Neuronal stem cell (in vitro differentiated cells): ENCODE measurements at places on chromosomes 5 and 9.

- DNase-seq: peak; percentile 74
These were observed 25.4 kb upstream of the TOMM5 start for GRCh38 chr9:37617832-37618231.

DNA sequence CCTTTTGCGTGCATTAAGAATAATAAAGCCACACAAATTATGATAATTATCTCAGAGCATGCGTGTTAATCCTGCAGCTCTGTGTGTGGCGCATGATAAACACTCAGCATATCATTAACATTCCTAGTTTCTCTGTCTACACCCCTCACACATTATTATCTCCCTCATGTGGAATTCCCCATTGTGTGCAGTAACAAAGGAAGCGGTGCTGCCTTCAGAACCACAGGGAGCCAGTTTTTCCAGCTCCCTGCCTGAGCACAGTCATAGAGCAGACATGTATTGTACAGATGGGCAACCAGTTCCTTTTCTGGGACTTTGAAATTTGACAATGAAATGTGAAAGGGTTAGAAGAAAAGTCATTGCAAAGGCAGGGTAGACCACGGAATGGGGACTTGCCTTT lies 1365.5 kb upstream of the CDH9 start:
- peak; percentile 65 for DNase-seq

- no peak for DNase-seq
These were observed 39.6 kb upstream of the SLC6A19 start for GRCh38 chr5:1161833-1162229.

GRCh38 chr9:18739127-18739526 lies 265.2 kb downstream of the ADAMTSL1 start:
- no peak for DNase-seq

DNA sequence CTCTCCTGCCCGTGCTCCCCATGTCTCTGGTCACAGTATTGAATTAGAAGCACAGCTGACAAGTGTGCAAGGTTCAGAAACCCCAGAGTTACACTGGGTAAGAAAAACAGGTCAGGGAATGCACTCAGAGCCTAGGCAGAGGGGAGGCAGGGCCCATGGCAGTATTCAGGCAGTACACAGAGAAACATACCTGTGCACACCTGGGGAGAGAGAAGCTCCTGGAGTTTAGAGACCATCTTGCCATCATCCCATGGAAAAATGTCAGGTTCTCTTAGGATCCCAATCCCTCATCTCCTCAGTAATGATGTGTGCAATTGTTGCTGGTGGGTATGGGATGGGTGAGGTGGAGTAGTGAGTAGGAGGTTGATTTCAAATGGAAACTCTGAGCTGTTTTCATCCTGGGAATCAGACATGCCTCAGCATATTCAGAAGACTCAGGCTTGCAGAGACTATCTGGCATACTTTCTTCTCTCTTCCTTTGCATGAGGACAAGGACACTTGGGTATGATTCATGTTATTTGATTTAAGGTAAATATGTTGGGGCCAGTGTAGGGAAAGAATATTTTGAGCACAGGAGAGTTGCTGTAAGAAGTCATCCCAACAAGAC lies 228.5 kb downstream of the ESM1 start:
- DNase-seq: no peak

DNA sequence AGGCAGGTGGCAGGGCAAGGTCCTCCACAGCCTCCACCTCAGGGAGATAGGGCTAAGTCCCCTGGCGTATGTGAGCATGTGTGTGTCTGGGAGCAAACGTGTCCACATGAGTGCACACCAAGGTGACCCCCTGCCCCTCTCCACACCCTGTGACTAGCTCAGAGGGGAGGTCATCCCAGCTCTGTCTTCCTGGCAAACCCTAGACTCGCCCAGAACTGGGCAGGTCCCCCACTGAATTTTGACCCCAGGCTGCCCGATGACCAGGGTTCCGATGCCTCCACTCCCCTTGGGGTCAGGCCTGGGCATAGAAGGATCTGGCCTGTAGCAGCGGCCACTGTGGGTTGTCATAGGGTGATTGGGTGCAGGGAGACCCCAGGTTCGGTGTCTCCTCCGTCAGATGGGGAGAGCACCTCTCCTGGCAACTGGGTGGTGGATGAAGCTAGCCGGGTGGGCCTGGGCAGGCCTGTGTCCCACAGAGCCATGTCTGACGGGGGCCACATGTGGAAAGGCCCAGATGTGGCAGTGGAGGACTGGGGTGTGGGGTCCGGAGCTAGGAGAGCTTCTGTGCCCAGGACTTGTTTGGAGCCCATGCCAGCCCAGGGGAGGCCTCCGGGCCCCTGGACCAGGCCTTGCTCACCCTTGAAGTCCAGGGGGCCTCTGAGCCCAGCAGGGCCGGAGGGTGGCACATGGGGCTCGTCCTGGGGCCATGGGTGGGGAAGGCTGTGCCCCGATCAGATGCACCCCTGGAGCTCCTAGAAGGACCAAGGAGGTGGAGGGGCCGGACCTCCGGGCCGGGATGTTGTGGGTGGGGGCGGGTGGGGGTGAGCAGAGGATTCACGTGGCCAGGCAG lies 6.2 kb downstream of the DIPK1B start:
- DNase-seq: no peak

DNA sequence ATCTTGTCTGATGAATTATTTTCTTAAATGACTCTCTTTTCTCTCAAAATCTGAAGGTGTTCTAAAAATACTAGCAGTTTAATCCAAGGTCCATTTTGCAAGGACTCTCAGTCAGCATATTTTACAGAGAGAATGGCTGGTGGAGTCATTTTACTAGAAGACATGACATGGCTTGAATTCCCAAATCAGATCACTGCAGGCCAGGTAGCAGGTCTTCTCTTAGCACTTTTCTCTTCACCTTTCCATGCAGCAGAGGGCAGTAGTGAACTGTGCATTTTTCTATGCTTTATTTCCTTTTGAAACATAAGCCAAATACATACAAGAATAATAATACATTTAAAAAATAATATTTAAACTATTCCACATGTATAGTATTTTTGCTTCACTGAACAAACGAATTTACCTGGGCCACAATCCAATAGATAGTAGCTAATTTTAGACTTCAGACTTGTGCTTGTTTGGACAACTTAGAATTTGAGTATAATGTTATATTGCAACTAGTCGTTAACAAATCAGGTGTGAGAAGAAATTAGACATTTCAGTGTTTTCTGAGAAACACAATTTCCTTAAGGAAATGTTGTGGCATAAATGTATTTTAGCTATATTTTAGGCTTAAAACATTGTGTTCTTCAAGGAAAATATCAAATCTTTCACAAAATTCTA lies 289.4 kb upstream of the DAB2 start:
- peak; percentile 54 for DNase-seq

DNA sequence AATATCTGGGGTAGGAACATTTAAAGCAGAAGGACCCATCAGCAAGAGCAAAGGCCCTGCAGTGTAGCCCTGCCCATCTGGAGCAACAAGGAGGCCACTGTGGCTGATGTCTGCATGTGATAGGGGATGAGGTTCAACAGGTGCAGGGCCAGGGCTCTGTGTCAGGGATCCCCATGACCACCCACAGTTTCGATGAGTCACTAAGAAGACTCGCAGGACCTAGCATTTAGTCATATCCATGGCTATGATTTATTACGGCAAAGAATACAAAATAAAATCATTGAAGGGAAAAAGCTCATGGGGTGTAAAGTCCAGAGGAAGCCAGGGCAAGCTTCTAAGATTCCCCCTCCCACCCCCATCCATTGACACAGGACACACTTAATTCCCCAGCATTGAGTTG lies 188.6 kb downstream of the ADGRV1 start:
- no peak for DNase-seq

DNA sequence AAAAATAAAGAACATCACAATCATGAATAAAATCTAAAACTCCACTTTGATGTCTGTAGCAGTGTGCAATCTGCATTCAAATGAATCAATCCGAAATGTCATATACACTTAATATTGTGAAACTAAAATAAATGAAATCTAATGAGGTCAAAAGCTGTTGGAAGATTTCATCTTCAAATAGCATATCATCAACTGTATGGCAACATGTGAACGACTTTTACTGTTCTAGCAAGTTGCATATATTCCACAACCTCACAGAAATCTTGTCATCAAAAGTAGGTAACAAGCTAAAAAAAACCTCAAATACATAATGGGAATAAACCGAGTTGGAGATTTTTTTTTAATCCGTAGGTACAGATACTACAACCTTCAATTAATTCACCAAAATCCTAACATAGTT lies 1.2 kb downstream of the PTBP3 start:
- no peak for DNase-seq

- no peak for DNase-seq
These were observed 117.5 kb downstream of the ADAMTS2 start for GRCh38 chr5:179227580-179228311.

DNA sequence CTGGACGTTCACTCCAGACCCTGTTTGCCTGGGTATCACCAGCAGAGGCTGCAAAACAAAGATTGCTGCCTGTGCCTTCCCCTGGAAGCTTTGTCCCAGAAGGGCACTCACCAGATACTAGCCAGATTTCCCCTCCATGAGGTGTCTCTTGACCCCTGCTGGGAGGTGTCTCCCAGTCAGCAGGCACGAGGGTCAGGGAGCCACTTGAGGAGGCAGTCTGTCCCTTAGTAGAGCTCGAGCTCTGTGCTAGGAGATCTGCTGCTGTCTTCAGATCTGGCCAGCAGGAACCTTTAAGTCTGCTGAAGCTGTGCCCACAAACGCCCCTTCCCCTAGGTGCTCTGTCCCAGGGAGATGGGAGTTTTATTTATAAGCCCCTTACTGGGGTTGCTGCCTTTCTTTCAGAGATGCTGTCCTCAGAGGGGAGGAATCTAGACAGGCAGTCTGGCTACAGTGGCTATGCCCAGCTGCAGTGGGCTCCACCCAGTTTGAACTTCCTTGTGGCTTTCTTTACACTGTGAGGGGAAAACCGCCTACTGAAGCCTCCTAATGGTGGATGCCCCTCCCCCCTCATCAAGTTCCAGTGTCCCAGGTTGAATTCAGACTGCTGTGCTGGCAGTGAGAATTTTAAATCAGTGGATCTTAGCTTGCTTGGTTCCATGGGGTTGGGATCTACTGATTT lies 253.9 kb downstream of the SPATA31D1 start:
- no peak for DNase-seq

DNA sequence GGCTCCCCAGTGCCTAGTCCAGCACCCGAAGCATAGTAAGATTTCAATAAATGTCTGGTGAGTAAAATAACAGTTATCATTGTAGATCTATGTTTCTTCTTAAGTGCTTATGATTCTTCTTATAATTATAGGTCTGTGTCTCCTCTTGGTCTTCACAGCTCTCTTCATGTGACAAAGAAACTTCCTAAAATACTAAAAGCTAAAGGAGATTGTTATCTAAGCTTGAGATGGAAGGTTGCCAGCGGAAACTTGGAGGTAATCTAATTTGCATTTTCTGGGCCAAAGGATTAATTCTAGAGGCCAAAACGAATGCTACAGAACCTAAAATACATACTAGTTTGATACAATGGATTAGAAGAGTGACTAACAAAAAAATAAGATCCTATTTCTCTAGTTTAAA lies 13.6 kb upstream of the ARHGAP26 start:
- DNase-seq: no peak

- no peak for DNase-seq
These were observed 33.4 kb upstream of the ARRDC3 start for GRCh38 chr5:91416491-91416890.

DNA sequence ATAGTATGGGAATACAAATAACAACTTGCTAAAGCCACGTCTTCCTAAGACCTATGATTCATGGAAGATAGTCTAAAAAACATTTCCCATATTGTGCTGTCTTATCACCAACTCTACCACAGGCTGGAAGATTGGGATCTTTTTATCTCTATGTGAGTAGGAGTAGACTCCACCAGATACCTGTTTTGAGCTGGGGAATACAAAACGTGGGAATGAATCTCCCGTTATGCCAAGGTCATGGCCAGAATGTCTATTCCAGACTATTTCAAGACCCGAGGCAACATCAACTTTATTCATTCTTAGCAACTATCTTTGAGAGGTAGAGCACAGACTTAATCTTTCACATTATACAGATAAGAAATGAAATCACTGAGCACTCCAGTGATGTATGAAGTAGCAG lies 2350.9 kb upstream of the WWC1 start:
- no peak for DNase-seq

DNA sequence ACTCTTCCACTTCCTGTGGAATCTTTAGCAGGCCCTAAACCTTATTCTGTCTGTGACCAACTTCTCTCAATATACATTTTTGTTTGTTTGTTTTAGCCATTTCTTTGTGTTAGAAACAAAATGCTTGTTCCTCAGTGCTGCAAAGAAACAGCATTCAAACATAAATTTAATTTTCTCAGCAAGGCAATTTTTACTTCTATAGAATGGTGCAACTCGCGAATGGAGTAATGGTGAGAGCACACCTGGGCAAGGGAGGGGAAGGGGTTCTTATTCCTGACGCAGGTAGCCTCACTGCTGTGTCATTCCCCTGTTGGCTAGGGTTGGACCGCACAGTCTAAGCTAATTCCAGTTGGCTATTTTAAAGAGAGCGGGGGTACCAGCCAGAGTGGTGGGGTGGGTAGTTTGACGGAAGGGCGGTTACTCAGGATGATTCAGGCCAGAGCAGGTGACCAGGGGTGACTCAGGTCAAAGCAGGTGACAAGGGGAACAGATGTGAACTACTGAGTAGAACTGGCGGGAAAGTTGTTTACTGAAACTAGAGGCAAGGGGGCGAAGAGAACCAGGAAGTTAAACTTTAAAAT lies 21.4 kb downstream of the ZNF169 start:
- no peak for DNase-seq

DNA sequence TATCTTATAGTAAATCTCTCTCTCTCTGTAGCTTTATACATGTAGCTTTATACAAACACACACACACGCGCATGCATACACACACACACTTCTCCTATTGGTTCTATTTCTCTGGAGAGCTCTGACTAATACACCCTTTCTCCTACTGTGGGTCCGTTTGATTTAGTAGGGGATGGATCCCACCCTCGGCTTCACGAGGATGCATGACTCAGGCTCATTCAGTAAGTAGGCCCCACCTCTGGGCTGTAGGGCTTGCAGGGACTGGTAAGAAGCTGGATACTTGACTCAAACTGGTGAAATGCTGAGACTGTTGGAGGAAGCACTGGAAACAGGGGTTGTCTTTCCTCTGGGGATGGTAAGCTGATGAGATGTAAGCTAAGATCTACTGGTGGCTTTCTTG lies 98.7 kb downstream of the SLC24A2 start:
- DNase-seq: no peak

DNA sequence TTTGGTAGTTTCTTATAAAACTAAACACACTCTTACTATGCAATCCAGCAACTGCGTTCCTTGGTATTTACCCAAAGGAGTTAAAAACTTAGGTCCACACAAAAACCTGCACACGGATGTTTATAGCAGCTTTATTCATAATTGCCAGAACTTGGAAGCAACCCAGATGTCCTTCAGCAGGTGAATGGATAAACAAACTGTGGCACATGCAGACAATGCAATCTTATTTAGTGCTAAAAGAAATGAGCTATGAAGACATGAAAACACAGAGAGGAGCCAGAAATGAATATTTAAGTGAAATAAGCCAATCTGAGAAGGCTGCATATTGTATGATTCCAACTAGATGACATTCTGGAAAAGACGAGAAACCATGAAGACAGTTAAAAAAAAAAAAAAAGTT lies 10.7 kb downstream of the WNK2 start:
- DNase-seq: no peak

GRCh38 chr9:99162759-99163364 lies 57.9 kb downstream of the TGFBR1 start:
- no peak for DNase-seq
